Transverse colon (tissue), 4 donors: ENCODE measurements at places on chromosomes 2 and 18. TPM values are rescaled to one million over a fixed set of nuclear protein-coding genes. Genes with fewer than 3 reads are reported as not detected.

- no peak for DNase-seq
These were observed 1.0 kb upstream of the NPHP1 start for GRCh38 chr2:110205660-110206455.

DNA sequence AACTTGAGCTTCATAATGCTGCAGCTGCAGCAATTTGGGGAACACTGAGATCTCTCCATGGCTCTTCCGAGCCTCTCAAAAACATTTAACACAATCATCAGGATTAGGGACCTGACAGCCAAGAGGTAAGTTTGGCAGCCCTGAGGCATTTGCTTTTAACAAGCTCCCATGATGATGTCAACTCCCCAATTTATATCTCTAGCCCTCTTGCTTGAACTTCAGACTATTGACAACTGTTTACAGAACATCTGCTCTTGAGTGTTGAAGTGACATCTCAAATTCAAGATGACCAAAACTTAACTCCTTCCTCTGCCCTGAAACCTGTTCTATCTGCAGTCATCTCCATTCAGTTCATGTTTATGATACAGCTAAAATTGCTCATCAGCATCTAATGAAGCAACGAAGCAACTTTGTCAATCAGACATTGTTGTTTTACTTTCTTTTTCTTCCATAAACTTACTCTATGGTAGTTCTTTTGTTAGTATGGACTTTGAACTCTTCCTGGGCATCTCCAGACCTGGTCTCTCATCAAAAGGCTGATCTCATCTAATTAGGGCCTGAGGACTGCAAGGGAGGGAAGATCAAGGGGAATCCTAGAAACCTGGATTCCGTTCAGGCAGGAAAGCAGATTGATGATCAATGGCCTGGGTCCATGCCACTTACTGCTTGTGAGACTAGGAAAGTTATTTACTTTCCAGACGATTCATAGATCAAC lies 48.1 kb downstream of the SEMA4F start:
- no peak for DNase-seq

- no peak for DNase-seq
These were observed 16.8 kb upstream of the SULT1C4 start for GRCh38 chr2:108360776-108361468.

- no peak for DNase-seq
These were observed 55.8 kb downstream of the ID2 start for GRCh38 chr2:8737571-8738175.

- no peak for DNase-seq
These were observed 79.4 kb downstream of the NEB start for GRCh38 chr2:151654891-151655290.

GRCh38 chr2:212723226-212723625 lies 184.6 kb upstream of the ERBB4 start:
- no peak for DNase-seq

DNA sequence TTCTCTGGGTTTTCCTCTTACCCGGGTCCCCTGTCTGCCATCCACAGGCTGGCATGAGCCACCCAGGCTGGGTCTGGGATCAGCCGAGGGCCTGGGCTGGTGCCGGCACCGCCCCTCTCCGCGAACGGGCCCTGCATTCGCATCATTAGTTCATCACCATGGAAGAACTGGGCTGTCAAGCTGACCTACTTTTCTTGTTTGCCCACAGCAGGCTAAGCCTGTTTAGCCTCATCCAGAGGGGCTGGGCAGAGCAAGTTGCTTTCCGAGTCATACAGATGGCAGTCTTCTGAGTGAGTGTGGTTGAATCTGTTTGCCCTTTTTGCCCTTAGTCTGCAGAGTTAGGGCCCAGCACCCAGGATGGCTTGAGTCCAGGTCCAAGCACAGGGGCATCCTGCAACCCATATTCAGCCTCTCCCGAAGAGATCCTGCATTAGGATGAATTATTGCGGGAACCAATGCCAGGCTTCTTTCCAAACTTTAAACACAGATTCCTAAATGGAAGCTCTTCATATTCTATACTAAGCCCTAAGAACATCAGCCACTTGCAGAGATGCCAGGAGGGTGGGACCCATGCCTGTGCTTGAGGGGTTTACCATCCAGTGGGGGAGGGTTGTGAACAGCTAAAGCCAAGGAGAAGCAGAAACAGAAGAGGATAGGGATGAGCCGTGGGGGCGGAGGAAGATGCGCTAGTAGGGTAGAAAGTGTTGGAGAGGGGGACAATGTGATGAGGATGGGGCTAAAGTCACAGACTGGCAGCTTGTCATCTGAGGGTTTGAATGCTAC lies 68.0 kb downstream of the NPAS2 start:
- DNase-seq: no peak

DNA sequence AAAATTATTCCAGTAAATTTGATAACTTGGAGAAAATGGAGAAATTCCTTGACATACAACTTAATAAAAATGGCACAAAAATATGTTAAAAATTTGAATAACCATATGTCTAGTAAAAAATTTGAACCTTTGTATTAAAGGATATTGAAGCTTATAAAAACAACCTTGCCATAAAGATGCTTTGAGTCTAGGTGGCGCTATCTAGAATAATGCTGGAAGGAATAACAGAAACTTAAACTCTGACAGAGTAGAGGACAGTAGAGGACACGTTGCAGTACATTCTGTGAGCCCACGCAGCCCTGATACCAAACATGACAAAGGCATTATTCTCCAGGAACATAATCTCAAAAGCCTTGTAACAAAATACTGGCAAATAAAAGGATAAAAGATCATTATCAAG lies 44.7 kb upstream of the ALKAL2 start:
- DNase-seq: no peak

- peak; percentile 57 for DNase-seq
These were observed 2.0 kb downstream of the BCL11A start for GRCh38 chr2:60551240-60552077.

GRCh38 chr18:68662754-68663153 lies 52.2 kb downstream of the TMX3 start:
- no peak for DNase-seq

- DNase-seq: no peak
These were observed 402.1 kb downstream of the ZNF521 start for GRCh38 chr18:24949908-24950307.

- no peak for DNase-seq
These were observed 987.2 kb upstream of the CDH2 start for GRCh38 chr18:29164020-29164706.

DNA sequence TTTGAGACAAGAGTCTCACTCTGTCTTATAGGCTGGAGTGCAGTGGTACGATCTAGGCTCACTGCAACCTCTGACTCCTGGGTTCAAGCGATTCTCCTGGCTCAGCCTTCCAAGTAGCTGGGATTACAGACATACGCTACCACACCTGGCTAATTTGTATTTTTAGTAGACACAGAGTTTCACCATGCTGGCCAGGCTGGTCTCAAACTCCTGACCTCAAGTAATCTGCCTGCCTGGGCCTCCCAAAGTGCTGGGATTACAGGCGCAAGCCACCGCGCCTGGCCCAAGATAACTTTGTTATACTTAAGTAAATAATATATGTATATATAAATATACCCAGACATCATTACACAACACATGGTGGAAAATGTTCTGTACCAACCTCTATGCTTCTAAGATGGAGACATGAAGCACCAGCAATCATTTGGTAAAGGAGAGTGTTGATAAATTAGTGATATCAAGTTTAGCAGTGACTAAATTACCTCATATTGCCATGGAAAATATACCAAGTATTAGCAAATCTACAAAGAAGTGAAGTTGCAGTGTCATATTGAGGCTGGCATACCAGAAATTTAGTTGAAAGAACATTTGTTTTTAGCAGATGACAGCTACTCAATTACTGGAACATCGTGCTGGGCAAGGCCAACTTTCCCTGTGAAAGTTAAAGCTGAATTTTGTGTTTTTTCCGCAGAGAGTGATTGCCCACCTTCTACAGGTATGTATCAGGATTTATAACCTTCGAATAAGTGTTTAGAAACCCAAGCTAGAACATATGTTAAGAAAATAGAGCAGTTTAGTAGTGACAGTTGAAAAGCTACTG lies 177.7 kb downstream of the MYCN start:
- DNase-seq: no peak

GRCh38 chr2:64319896-64320295 lies 134.1 kb upstream of the LGALSL start:
- no peak for DNase-seq

DNA sequence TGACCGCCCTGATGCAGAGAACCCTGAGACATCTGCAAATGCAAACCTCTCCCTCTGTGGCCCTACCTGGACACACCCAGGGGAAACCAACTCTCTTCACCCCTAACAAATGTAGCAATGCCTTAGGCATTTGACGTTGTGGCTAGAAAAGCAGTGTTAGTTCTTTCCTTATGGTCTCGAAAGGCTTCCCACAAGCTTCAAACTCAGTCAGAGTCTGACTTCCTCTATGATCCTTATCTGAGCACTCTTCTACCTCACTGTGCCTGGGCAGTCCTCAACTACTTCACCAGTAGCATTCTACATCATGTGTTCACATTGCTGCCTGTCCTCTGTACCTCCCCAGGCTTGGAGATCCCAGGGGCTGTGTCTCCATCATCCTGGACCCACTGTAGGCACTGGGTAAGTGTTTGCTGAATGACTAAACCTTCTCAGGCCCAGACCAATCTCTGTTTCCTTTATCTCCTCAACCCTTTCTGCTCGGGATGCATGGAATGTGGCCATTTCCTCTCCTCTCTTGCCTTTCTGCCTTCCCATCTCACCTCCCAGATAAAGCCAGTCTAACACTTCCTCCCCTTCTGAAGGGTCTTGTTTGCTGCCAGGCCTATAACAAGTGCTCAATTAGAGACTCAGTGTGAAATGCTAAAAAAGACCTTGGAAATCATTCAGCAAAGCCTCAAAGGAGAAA lies 91.7 kb upstream of the ACAA2 start:
- DNase-seq: no peak

GRCh38 chr2:17136231-17136630 lies 382.0 kb downstream of the RAD51AP2 start:
- DNase-seq: no peak

- no peak for DNase-seq
These were observed 265.4 kb downstream of the AFF3 start for GRCh38 chr2:99876956-99877355.

The RDH14 gene
- total RNA-seq: 26.4 TPM

The RNF138 gene
- 24.8 TPM for total RNA-seq

The DYSF gene
- 17.3 TPM for total RNA-seq

The AGPS gene
- total RNA-seq: 43.6 TPM

The MARCHF4 gene
- 1.4 TPM for total RNA-seq

The TEX51 gene
- not detected for total RNA-seq

The LIPG gene
- 5.2 TPM for total RNA-seq

The B3GNT7 gene
- total RNA-seq: 113 TPM
